ENCODE measurements at places on chromosomes 5 and 9.

DNA sequence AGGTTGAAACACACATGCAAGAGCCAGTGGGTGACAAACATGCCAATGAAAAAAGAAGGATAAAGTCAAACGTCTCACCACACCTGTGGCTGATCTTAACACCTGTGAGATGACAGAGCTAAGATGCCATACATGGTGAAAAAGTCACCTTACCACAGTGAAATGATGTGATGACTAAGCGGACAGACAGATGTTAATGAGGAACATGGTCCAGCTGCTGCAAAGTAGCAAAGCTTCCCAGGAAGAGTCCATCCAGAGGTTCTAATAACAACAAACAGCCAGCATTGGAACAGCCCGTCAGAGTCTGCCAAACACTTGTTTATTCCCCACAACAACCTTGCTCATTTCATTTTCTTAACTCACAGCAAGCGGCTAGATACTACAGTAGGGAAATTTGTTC, 1.9 kb downstream of the KIAA1191 start:
- DNase-seq = no peak

DNA sequence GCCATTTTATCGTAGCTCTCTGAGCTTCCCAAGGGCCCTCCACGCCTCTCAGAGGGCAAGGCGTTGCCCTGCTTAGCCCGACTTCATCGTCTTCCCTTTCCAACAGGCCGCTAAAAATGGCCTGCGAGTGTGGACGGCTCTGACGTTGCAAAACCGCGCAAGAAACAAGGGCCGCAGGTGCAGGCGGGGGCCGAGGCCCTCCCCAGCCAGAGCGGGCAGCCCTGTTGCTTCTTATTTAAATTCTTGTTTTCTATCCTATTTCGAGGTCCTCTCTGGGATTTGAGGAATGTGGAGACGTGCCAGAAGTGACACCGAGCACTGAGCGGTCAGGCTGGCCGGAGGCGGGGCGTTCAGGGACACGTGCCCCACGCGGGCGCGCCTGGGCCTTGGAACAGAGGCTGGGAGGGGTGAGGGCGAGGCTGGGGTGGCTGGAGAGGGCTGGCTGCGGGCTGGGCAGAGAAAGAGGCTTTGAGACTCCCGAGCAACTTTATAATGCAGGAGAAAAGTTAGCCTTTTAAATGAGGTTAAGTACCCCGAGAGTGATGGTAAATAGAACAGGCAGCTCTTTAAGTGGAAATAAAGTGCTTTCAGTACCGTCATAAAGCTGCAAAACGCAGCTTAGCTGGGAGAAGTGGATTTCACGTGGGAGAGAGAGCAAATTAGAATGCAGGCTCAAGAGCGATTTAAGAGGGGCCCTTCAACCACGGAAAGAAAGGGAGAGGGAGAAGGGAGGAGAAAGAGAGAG, 243.6 kb downstream of the AUH start:
- DNase-seq = peak; percentile 3

- DNase-seq = no peak
Observed at GRCh38 chr9:108844391-108844790, 11.4 kb downstream of the ACTL7B start.

DNA sequence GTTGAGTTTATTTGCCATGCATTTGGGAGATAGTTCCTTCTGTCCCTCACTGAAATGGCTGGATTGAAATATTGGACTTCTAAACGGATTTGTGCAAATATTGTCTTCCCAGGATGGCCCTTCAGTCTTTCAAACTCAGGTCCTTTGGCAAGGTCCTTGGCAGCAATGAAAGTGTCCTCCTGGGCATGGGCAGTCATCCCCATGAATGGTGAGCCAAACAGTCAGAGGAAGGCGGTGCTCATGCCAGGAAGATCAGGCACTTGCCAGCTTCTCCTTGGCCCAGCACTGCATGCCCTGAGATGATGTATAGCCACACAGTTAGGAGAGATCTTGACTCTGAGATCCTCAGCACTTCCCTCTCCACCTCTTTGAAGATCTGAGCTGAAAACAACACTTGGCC, 221.4 kb upstream of the KLF4 start:
- no peak for DNase-seq
